ENCODE measurements at places on chromosomes 3 and 15.

- DNase-seq: no peak
Observed at GRCh38 chr15:49380912-49381311, 42.1 kb upstream of the FGF7 start.

DNA sequence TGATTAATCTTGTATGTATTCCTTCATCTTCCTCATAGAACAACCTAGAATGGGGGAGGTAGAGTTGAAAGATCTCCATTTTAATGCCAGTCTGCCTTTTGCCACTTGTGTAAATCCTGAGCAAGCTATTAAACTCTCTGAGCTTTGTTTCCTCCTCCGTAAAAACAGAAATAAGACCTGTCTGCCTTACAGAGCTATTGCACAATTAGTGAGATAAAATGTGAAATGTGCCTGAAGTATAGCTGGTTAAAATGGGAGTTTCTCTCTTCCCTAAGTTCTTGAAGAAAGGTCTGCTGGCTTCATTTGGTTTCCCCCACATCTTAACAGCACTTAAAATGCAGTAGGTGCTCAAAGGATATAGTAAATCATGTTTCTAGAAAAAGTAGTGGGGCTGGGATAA, 19.0 kb downstream of the ALDH1A2 start:
- no peak for DNase-seq

DNA sequence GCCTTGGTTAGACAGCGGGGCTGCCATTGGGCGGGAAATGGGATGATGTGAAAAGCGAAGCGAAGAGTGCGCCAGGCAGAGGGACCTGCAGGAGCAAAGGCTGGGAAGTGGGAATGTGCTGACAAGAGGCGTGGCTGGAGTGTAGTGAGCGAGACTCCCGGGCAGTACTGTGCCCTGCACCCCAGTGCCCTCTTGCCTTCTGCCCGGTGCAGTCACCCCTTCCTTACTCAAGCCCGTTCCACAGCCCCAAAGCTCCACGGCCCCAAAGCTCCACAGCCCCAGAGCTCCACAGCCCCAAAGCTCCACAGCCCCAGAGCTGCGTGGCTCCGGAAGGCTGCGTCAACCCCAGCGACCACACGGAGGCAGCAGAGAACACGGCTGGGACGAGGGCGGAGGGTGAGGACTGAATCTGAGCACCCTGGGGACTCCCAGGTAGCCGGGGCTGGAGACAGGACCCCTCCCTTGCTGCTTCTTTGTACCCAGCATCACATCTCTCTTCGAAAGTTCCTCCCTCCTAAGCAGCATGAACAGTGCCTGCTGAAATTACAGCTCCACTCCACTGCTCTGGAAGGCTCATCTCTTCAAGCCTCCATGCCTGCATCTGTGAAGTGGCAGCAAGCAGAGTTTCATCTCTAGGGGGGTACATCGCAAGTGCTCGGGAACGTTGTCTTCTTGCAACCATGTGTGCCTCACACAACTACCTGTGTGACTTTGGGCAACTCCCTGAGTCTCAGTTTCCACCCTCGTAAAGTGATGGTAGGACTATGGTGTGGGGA, 108.9 kb downstream of the FBLN2 start:
- peak; percentile 47 for DNase-seq

- DNase-seq: no peak
Observed at GRCh38 chr3:38114875-38115644, 21.9 kb downstream of the ACAA1 start.

DNA sequence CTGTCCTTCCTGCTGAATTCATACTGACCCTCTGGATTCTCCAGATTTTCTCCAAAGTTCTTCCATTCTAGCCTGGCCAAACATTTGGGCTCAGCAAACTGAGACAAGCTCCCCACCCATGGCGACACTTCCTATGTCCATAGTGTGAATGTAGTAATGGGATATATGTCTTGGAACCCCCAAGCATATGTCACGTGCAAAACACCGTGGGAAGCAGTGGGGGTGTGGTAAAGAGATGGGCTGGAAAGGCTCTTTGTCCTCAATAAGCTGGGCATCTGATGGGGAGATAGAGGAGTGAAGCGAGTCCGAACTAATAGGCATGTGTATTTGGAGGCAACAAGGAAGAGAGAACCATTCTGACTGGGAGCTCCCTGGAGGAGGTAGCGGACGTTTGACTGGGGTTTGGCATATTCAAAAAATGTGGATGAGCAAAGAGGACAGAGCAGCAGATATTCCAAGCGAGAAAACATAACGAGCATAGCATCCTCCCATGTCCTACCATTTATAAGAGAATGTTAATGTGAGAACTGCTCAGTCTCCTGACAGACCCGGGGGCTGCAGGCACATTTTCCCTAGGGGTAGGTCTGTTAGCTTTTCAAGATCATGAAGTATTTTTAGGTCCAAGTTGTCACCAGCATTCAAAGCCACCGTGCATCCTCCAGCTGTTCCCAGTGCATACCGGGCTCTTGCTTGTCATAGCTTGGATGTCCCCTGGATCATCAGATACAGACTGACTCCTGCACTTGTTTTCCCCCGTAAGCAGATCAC, 25.6 kb downstream of the TPM1 start:
- no peak for DNase-seq

- no peak for DNase-seq
Observed at GRCh38 chr3:182636646-182637045, 156.7 kb upstream of the ATP11B start.

DNA sequence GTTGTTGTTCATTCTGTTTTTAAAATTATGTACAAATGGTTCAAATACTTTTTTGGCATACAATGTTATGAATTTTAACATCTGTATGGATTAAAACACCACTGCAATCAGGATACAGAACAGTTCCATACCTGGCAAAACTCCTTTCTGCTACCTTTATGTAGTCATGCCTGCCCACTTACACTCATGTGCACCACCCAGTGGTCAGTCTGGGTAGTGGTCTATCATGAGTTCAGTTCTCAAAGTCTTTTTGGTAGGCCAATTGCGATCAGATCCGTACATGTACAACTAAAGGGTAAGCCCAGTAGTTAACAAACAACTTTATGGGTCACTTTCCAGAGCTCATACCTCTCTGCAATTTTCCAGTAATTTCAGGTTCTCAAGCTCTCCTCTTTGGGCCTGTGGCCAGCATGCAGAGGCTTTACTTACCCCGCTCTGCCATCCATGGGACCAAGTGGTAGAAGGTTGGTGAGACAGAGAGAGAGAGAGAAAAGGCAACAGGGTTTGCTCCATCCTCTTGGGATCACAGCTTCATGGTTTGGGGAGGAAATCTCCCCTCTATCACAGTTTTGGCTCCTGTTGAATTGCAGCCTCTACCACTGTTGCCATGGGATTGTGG, 63.9 kb upstream of the FAM98B start:
- peak; percentile 8 for DNase-seq

DNA sequence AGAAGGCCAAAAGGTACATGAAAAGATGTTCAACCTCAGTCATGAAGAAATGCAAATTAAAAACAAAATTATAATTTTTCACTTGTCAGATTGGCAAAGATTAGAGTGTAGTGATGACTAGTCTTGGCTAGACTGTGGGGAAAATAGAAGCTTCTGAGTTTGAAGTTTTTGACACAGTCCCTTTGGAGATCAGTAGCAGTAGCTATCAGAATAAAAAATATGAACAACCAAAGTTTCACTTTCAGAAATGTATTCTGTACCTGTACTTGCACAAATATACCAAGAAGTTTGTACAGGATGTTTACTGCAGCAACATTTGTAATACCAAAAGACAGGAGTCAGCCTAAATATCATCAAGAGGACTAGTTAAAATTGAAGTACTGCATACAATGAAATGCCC, 14.1 kb downstream of the ATP2C1 start:
- no peak for DNase-seq

DNA sequence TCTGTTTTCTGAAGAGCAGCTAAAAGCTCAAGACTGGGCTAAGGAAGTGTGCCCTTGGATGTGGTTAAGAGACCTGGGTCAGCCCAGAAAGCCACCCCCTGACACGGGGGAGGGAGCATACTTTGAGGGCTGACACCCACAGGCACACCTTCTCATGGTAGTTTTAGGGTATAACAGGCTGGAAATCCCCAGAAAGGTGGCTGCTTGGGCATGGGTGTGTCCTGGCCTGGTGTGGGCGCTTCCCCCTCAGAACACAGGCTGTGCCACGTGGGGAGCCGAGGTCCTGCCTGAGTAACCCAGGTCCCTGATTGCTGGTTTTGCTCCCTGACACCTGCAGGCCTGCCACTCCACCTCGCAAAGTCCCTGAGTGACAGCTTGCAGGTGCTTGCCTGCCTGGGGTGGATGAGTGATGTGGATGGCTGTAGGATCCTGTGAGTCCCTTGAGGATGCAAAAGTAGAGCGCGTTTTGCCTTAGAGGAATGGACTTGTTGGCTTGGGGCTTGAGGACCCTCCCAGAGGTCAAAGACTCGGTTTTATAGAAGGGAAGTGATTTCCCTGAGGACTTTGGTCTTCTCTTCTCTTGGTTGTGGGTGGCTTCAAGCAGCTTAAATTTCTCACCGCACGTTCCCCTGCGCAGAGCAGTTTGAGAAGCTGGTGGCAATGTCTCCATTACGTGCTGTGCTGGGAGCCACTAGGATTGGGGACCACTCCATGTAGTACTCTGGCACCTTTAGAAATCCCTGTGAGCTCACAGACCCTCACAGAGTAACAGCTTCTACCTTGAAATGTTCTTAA, 94.4 kb downstream of the DNASE1L3 start:
- DNase-seq: peak; percentile 1

GRCh38 chr3:172272698-172273097, 175.6 kb downstream of the GHSR start:
- no peak for DNase-seq

DNA sequence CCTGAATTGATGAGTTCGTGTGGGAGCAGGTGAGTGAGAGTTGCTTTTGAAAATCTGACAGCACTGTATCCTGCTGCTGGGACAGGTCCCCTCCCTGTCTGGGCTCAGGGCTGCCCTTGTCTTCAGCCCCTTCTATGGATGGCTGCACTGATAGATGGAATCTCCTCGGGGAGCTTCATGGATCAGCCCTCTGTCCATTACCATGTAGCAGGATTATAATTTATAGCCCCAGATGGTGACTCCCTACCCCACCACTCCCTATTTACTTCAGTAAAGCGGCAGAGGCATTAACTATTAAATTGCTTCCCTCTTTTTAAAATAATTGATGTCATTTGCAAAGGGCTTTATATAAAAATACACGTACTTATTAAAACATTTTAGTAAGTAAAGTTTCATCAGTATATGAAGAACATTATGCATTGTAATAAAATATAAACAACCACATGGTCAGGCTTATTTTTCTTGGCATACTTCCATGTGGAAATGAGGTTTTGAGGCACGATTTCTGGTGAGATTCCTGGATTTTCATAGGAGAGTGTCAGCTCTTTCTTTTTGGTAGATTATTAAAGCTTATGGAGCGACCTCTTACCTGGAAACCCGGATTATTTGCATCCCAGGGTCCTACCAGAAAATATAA, 38.5 kb downstream of the MAP3K13 start:
- DNase-seq: no peak

- no peak for DNase-seq
Observed at GRCh38 chr3:150421799-150422548, 13.9 kb downstream of the TSC22D2 start.

DNA sequence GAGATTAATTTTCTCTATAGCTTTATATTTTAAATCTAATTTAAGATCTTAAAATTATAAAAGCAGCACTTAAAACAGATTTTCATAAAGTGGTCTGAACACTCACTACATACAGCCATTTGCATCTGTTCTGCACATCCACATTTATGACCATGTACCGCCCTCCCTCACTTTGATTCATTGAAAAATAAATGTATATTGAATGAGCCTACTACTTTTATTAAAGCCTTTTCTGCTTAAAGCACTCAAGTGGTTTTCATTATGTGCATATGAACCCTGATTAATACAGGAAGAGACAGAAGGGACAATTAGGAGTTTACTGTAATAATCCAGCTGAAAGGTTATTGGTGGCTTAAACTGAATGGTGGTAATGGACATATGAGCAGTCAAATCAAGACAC, 129.4 kb downstream of the DLG1 start:
- DNase-seq: no peak

DNA sequence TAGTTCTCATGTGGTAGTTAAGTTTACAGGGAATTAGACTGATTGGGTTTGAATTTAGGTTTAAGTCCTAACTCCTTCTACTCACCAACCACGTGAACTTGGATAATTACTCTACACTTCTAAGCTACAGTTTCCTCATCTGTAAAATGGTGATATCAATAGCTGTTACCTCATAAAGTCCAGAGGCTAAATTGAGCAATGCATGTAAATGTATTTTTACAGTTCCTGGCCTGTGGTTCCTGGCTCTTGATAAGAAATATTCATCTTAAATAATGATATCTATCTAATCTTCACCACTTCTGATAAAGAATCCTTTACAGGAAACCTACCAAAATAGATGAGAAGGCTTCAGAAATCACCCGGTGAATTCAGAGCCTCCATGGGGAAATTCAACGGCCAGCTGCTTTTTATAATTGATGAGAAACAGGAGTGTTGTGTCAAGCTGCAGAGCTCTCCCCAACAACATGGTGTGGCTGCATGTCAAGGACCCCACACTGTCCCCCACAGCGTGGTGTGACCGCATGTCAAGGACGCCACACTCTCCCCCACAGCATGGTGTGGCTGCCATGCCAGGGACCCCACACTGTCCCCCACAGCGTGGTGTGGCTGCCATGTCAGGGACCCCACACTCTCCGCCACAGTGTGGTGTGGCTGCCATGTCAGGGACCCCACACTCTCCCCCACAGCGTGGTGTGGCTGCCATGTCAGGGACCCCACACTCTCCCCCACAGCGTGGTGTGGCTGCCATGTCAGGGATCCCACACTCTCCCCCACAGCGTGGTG, 80.8 kb upstream of the PEX5L start:
- no peak for DNase-seq

DNA sequence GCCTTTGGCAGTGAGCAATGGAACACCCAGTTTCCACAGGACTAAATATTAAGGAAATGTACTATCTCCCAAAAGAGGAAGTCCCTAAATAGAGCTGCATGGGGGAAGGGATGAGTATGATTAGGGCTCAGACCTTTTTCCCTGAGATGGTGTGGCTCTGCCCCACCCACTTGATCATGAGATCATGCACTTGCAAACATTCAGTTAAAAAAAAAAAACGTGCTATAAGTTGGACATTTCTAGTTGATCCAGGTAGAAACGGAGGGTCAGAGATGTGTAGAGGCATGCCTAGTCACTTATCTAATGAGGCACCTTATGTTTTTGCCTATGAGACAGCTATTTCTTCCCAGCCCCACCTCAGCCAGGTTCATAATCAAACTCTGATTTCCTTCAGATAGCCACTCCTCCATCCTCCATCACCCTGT, 24.5 kb upstream of the SSR3 start:
- DNase-seq: no peak

DNA sequence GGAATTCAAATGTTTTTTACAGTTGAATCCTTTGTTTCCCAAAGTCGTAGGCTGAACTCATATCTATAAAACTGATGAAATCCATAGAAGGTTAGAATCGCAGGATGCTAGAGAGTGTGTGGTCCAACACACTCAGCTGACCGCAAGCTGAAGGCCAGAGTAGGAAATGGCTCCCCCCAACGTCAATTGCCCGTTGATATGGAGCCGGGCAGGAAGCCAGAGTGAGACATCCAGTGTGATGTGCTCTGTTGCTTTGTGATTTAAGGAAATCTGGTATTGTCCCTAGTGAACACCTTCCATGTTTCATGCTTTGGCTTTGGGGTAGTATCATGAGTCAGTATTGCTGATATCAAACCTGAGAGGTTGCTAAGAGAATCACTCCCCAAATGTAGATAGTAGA, 5.8 kb upstream of the MEX3B start:
- DNase-seq: no peak

- no peak for DNase-seq
Observed at GRCh38 chr3:55180161-55180560, 252.3 kb upstream of the LRTM1 start.
